ENCODE measurements at places on chromosomes 4 and X.
A peak's percentile ranks its signal among the peaks of the same experiment; 100 is the strongest.

DNA sequence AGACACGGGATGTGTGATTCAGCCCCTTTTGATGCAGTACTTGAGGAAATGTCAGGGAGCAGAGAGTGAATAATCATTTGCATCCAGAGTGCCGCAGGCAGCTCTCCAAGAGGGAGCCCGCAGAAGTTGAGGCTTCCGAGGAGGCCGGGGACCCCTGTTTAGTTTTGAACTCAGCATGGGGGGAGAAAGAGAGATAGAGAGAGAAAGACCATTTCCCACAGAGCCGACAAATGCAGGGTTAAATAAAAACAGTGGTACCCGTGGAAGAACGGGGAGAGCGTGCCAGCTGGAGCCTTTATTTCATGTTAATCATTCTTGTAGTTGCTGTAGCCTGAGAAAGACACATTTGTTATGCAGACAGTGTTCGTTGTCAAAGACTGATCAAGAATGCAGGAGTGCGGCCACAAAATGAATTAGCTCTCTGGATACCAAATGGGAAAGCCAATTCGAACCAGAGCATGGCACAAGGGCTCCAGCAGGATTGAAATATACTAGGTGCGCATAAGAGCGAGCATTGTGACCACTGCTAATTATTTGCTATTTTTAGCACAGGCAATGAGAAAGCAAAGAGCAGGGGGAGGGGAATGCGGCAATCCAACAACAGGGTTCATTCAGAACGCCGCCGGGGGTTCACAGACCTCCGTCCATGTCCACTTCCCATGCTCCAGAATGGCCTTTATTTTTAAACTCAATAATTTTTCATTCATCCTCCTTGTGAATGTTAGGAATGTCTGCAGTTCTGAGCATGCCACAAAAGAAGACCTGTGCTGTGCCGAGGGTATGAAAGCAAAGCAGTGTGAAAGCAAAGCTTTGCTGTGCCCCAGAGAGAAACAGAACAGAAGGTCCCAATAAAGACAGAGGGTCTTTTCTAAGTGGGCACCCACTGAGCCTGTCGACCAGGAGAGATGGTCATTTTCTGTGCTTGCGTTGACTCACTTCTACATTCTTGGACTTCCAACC, 243.9 kb upstream of the VCX3A start:
- DNase-seq, result no peak

DNA sequence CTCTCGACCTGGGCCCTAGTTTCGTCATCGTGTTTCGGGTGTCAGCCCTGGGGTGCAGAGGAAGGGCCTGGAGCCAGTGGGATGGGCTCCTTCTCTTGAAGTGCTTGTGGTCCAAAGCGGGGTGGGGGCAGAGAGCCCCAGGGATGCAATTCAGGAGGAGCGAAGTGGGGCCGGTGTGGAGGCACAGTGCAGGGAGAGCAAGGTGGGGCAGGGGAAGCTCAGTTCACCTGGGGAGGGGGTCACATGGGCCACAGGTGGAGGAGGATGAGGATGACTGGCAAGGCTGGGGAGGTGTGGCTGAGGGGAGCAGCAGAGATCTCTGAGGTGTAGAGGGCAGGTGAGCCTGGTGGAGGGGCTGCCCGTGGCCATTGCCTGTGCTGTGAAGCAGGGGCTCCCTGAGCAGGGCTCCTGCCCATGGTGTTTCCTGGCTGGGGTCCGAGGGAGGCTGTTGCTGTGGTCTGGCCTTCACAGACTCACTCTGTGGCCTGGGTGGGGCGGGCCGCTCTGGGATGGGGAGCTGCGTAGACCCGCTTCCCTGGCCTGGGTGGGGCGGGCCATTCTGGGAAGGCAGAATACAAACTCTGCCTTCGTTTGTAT, 6.9 kb downstream of the SORCS2 start:
- no peak for DNase-seq

DNA sequence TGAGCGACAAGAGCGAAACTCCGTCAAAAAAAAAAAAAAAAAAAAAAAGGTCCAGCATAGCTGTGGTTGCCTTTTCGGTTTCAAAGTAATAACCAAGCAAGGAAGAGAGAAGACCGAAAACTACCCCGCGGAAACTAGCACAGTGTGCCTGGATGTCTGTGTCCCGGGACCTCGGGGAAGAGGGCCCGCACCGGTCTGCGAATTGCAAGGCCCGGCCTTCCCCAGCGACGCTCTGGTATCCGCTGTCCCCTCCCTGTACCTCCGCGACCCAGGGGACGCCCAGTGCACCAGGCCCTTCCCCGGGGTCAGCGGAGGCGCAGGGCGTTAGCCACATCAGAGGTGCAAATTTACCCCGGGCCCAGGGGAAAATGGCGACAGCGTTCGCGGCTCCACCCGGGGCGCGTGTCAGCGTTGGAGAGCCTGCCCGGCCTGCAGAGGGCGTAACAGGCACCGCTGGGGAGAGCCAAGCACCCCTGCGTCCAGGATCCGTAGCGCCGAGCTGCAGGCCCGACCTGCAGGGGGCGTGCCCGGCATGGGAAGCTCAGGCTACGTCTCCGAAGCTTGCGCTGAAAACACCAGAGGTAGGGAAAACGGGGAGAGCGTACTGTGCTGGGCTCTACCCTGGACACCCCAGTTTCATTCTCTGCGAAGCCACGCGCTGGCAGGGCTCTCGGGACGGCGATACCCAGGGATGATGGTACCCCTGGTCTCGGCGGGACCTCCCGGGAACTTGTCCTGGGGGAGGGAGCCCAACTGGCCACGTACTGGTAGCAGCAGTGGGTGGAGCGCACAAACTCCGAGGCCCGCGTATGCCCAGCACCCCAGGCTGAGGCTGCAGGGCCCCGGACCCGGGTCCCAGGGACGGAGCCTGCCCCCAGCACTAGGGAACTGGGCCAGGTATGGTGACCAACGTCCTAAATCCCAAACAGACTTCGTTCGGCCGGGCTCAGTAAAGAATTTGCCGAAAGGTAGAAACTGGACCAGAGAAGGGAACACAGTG, 16.2 kb downstream of the NKX6-1 start:
- DNase-seq, result no peak

DNA sequence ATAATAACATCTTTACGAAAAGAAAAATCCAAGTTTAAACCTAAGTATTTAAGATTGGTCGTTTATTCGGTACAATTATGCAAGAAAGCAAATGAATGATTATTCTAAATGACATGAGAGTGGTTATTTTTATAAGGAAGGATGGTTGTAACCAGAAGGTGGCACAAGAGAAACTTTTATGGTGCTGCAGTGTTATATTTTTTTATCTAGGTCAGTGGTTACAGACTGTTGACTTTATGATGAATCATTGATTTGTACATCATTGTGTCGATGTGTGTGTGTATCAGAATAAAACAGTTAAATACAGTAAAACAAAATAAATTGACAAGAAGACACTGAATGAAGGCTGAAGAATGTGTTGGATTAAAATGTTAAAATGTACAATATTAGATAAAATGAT, 9.8 kb downstream of the DCAF8L2 start:
- no peak for DNase-seq

DNA sequence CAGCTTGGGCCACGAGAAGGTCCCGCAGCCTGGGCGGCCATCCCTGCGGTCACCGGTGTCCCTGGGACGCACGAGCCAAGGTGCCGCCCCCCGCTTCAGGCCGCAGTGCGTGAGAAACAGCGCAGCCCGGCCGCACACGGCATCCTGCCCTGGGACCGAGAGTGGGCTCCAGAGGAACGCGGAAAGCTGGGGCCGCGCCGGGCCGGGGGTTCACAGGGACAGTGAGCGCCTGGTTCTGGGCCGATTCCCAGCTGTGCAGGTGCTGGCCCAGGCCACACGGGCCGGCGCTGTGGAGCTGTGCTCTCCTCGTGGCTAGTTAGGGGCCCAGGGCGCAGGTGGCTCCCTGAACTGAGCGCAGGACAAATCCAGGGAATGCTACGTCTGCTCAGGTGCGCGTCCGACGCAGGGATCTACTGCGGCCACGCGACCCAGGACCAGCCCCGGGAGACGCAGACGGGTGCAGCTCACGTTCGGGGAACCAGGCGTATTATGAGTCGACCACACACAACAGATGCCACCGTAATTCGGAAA, 25.8 kb upstream of the GTPBP6 start:
- DNase-seq, result no peak

- DNase-seq, result no peak
Observed at GRCh38 chr4:40576651-40577480, 52.8 kb downstream of the RBM47 start.

DNA sequence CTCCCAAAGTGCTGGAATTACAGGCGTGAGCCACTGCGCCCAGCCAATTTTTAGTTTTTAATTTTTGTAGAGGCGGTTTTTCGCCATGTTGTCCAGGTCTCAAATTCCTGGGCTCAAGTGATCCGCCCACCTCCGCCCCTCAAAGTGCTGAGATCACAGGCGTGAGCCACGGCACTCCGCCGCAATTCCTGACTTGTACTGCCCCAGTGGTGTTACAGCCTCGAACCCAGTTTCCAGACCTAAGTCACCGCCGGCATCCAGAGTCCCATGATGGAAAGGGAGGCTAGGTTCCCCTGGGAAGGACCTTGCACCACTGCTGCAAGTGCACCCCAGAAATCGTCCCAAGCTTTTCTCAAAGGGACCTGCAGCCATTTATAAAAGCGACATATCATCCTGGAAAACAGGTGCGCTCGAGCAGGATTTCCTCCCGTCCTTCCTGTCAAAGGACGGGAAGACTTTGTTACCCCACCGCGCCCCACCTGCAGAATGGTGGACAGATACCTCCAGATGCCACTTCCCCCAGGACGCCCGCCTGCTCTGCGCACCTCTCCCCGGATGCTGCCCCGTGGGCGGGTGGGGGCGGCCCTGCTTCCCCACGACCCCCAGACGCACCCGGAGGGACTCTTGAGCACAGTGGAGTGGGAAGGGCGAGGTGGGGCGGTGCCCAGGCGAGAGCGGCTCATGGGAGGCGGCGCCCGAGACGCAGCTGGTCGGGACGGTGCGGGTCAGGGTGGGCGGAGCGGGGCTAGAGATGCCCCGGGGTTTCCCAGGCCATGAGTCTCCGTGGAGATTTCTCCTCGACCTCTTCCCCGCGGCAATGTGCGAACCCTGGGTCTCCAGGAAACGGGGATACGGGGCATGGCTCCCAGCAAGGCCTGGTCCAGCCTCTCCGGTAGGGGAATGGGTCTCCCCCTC, 947 bp upstream of the RPL10 start:
- DNase-seq, result peak; percentile 57

GRCh38 chr4:78432896-78433295, 118.7 kb upstream of the ANXA3 start:
- DNase-seq, result no peak

DNA sequence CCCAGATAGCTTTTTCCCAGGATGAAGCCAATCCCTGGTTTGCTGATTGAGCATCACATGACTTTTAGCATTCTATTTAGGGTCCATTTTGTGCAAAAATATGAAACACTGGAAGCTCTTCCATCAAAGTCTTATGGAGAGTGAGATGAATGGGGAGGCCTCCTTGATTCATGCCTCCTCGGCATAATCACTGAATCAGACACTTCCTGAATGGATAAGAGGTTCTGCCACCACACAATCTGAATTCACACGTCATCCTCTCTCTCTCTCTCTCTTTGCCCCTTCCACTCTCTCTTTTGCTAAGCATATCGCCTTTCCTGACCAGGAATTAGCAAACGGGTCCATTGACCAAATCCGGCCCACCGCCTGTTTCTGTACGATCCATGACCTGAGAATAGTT, 68.7 kb downstream of the CRMP1 start:
- no peak for DNase-seq

GRCh38 chr4:77927991-77928925, 65.6 kb downstream of the MRPL1 start:
- DNase-seq, result no peak

DNA sequence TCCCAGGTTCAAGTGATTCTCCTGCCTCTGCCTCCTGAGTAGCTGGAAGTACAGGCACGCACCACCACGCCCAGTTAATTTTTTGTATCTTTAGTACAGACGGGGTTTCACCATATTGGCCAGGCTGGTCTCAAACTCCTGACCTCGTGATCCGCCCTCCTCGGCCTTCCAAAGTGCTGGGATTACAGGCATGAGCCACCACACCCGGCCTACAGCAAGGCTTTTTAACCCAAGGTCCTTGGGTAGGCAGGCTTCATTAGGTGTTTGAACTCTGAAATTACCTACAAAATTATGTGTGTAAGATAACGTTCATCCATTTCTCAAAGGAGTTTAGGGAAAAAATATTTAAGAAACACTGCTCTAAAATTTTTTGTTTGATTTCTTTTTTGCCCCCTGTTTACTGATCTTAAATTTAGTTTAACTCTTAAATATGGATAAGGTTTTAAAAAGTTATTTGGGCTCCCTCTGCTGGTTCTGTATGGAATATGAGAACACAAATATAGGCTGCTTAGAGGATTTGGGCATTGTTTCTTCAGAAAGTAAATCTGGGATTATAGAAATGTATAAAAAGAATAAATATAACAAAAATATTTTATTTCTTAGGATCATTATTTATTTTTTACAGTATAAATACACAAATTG, 92.8 kb downstream of the CBR4 start:
- DNase-seq, result peak; percentile 23

DNA sequence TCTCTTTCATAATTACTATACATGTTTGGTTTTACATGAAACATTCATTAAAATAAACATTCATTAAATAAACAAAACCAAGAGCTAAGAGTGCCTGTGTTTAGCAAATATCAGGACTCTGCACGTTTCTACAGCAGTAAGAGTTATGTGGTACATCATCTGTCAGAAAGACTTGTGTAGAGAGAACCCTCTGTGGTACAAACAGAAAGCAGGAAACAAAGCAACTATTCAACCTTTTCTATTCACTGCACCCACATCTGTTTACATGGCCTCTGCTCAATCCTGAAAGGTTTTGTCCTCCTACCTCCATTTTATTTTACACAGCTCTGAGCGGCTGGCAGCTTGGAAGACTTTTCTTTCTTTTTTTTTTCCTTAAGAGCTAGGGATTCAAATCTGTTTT, 90.7 kb upstream of the PCDH18 start:
- no peak for DNase-seq

GRCh38 chr4:24226667-24227066, 336.8 kb upstream of the PPARGC1A start:
- no peak for DNase-seq

GRCh38 chr4:187090401-187090800, 366.7 kb upstream of the FAT1 start:
- DNase-seq, result no peak

DNA sequence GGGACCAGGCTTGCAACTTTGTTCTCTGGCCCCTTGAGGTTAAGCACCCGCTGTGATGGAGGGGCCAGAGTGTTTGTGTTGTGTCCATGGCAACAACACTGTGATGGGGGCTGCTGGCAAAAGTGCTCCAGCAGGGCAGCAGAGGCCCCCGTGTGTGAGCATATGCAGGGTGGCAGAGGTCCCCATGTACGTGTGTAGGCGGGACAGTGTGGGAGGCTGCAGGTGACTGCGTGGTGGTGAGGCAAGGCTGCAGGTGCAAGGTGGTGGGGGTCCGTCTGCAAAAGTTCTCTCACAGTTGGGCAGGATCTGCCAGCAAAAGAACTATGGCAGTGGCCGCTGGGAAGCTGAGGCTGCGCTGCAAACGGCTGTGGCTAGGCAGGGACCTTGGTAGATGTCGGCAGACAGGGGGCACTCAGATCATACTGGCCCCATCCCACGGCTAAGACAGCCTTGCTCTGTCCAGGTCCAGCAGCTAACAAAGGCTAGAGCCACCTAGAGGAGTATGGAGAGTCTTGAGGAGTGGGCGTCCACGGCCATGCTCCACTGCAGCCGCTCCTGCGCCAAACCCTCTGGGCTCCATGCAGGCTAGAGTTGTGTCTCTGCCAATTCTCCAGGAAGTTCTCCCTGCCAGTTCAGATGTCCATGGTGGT, 46.8 kb upstream of the PASD1 start:
- DNase-seq, result no peak

All from CD8-positive, alpha-beta T cell (primary cell).